ENCODE measurements at places on chromosomes 4 and X.

- DNase-seq, result no peak
These were observed 2.0 kb upstream of the CXorf66 start for GRCh38 chrX:139967300-139967699.

DNA sequence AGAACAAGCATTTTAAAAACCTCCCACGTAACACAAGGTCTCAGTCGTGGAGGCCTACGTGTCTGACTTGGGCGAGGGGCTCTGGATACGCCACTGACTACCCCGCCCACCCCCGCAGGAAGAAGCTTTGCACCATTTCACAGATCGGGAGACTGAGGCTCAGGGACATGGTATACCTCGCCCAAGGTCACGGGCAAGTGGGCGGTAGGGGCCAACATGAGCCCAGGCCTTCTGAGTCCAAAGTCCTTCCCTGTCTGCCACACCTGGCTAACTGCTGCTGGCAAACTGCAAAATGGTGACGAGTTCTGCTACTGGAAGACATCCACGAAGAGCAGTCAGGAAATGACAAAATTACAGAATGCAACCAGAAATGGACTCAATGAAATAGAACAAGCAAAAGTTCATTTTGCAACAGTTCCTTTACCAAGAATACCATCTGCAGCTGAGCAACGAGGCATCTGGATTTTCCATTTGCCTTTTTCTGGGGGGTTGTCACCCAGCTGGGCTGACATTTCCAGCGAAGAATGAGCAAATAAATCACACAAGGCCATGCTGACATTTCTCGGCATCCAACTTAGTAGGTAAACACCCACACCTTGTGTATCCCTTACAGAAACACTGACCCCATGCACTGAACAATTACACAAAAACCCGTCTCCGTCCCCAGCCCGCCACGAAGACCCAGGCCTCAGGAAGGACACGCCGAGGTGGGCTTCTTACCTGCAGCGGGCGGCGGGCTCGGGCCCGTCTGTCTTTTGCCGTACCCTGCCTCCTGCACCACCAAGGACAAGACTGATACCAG, 70.2 kb upstream of the AFAP1 start:
- no peak for DNase-seq

GRCh38 chrX:143873343-143873742, 10.5 kb upstream of the UBE2NL start:
- DNase-seq, result no peak

DNA sequence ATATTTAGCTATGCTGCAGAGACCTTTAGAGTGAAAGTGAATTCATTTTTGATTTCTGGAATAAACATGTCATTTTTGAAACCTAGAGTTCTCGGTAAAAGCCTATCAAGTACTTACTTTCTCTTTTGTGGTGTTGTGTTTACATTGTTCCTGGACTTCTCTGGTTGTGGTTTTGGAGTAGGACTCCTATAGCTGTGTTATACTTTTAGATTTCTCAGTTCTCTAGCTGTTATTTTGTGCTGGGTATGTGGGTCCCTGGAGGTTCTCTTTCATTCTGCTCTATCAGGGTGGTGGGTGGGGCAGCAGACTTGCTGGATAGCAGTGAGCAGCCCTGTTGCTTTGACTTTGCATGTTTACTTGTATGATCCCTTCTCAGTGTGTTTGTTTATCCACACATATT, 25.6 kb upstream of the MSMO1 start:
- no peak for DNase-seq

DNA sequence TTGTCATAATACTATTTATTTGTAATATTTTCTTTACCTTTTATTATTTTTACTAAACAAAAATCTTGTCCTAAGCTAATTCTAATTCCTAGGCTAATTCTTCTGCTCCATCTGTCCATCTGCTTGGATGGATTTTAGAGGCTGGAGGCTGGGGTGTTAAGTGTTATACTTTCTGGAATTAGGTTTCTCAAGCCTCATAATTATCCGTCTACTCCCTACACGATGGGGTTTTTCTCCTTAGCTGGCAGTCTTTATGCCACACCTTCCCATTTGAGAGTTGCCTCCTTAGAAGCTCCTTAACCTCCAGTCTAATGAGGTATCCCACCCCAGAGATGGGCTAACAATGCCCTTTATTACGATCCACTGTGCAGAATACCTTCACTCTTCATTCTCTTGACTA, 37.6 kb upstream of the LGI2 start:
- DNase-seq, result no peak
